Fibroblast of skin of left quadriceps (primary cell): ENCODE measurements at places on chromosomes 4 and X.

DNA sequence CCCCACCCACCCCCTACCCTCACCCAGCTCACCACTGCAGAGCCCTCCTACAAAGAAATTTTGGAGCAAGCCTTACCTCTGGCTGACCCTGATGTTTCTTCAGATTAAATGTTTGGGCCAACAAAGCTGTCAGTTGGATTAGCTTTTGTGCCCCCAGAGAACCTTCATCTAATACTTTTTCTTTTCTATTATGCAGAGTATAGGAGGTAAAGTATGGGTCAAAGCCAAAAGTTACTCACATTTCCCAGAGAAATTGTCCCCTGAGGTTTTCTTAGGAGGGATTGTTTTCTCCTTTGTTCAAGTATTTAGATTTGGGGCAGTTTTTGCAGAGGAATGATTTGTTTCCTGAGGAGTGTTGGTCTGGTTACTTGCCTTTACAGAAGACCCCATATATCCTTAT lies 69.5 kb downstream of the AASDH start:
- no peak for DNase-seq

- DNase-seq, result no peak
Observed at GRCh38 chrX:126265116-126265515, 99.0 kb upstream of the DCAF12L2 start.

DNA sequence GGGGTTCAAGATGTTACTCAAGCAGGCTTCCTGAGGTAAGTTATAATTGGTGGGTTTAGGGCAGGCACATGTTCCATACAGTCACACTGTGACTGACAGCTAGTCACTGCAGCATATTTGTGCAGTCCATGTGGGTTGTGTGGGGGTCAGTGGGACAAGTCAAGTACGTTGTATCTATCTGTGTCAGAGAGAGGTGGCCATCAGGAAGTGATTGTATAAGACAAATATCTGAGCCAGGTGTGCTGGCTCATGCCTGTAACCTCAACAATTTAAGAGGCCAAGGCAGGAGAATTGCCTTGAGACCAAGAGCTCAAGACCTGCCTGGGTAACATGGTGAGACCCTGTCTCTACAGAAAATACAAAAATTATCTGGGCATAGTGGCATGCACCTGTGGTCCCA lies 509.3 kb downstream of the CENPC start:
- no peak for DNase-seq

- no peak for DNase-seq
Observed at GRCh38 chr4:175674219-175674618, 137.8 kb downstream of the GPM6A start.

DNA sequence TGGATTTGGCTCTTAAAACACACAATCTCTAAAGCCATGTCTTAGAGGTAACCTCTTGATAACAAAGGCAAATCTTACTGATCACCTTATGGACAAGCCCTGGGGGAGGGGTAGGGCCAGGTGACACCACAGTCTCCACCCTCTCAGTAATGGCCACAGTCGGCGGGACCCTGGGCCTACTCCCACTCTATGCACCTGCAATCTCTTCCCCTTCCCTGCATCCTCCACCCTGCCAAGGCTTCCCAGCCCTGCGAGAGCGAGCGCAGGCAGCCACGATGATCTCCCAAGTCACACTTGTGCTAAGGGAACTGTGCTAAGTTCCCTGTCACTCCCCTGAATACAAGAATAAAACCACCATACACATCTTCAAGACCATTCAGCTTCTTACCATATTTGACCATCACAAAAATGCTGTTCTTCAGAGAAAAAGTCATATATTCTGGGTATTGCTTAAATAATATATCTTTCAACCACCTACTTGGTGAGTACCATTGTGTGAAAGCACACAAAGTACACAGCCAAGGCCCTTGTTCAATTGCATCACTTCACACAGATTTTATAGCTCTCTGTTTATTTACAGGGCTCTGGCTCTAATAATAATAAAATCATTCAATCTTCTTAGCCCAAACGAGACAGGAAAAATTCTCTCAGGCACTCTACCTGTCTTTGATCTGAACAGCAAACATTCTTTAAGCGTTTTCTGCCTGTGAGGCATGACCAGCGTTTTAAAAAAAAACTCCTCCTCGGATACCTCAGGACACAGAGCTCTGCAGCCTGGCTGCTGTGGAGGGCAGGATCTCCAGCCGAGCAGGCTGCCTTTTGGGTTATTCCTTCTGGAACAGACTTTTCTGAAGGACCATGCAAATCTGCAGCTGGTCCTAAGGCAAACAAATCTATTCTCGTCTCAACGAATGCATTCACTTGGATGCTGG lies 115.7 kb upstream of the MAP3K15 start:
- DNase-seq, result no peak

DNA sequence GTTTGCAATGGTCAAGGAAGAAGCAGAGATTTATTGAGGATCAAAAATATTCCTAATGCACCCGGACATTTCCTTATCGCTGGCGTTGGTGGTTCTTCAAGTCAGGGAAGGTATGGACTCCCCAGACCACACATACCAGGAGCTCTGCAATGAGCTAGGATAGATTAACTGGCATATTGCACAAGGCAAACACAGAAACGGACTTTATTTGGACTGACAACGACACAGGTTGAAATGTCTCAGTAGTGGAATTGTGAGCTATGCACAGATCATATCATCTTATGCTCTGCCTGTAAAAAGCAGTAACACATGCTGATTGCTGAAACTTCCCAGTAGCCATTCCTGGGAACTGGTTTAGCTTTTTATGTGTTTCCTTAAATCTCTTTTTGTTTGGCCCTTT lies 1.7 kb downstream of the TSPAN7 start:
- no peak for DNase-seq
